ENCODE measurements at places on chromosomes 4 and X.
A peak's percentile ranks its signal among the peaks of the same experiment; 100 is the strongest.

DNA sequence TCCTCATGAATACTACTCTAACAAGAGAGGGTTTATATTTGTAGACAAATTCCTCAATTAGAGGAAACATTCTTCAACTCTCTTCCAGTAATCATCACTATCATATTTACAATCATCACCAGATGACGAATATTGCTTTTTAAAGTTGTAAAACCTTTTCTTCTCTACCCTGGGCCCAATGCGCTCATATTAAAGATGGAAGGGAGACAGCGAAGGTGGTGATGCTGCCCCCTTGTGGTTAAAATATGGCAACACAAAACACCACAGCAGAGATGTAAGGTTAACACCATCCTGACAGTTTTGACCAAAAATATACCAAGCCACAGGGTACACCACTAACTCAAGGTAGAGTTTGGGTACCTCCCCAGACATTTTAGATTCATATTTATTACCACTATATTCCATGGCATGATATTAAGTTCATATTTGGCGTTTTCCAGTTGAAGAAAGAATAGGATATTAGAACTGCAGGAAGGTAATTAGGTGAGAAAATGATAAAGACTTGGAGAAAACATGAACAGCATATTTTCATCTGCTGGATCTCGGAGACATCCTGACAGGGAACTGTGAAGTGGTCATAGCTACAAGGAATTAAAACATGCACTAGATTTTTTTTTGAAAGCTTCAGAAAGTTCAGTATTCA lies 72.8 kb downstream of the SLC9A7 start:
- DNase-seq = peak; percentile 42

- DNase-seq = no peak
Measured at GRCh38 chrX:18887825-18888212, 96.1 kb downstream of the PHKA2 start.

DNA sequence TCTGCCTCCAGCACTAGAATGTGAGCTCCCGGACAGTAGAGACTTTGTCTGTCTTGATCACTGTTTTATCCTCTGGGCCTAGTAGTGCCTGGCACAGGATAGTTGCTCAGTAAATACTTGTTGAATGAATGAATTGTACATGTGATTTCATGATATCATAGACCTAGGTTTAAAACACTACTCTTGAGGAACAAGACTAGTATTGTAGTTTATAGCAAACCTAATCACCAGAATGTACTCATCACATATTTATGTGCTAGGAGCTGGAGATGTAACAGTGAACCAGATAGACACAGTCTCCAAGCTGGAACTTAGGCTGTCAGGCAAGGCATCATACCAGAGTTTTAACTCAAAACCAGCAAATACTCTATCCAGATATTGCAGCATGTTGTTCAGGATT lies 23.5 kb downstream of the GAB3 start:
- no peak for DNase-seq

DNA sequence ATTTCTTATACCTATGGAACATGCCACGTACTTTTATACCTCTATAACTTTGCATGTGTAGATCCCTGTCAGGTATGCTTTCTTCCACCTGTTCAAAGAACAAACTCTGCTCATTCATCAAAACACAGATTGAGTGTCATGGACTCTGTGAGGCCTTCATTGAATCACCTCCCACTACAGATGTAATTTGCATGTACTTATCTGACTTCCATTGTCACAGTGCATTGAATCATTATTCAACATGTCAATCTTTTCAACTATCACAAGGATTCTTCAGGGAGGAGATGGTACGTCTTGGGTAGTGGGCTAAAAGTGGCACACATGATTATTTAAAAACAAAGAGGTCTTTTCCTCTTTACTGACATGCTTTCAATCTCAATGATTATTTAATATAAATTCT lies 24.1 kb downstream of the SPOCK3 start:
- no peak for DNase-seq

GRCh38 chr4:90121676-90122354 lies 5.4 kb upstream of the CCSER1 start:
- DNase-seq = no peak

DNA sequence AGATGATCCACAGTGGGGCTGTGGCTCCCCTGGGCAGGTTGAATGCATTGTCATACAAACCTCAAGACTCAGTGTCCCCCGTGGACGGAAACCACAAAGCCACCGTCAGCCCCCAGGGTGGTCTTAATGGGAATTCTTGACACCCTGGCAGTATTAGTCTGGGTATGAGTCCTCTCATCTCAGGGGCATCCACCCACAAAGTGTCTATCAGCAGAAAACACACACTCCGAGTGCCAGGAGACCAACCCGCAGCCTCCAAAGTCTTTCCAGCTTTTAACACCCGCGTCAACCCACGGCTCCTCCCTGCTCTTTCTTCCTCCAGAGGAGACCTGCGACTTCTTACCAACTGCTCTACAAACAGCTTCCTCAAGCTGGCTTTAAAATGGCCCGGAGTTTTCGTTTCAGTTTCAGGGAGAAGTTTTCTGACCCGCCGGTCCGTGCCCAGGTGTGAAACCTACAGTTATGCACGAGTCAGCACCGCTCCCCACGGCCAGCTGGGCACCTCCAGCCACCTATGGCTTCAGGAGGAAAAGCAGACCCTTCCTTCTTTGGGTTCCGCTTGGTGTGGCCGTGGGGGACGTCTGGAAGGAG lies 14.4 kb upstream of the ASMTL start:
- no peak for DNase-seq

- no peak for DNase-seq
Measured at GRCh38 chr4:108527723-108528122, 92.7 kb upstream of the RPL34 start.

GRCh38 chr4:71189471-71189870 lies 149.3 kb upstream of the SLC4A4 start:
- no peak for DNase-seq

- no peak for DNase-seq
Measured at GRCh38 chr4:169627307-169627706, 6.9 kb downstream of the CLCN3 start.

DNA sequence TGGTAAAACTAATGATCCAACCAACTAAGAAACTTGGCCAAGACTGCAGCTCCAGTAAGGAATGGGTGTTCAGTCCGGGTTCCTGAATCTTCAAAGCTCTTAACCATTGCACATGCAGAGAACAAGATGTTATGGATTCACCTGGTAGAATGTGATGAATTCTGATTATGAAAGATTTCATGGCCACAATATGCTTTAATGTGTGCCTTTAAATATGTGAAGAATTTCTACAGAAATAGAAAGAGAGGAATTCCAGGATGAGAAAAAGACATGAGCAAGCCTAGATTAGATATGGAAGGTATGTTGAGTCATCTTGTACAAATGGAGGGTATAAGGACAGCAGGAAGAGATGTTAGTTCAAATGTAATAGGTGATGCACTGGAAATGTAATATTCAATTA lies 472.2 kb upstream of the TENM3 start:
- no peak for DNase-seq

- DNase-seq = no peak
Measured at GRCh38 chr4:188254211-188254610, 115.0 kb downstream of the TRIML1 start.

DNA sequence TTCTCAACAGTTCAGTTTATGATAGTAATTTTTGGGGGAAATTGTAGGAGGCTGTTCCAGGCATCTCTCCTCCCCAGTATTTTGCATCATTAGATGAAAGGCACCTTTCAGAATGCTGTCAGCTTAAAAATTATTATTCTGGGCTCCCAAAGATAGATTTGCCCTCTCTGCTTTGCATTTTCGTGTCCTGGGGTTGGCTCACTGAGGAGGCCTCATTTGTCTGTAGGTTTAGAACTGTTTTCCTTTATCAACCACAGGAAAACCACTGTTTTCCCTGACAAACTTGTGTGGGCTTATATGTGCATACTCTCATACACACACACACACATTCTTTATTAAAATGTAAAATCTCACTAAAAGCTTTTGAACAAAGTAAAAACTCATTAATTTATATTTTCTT lies 197.2 kb upstream of the VCX3A start:
- no peak for DNase-seq

DNA sequence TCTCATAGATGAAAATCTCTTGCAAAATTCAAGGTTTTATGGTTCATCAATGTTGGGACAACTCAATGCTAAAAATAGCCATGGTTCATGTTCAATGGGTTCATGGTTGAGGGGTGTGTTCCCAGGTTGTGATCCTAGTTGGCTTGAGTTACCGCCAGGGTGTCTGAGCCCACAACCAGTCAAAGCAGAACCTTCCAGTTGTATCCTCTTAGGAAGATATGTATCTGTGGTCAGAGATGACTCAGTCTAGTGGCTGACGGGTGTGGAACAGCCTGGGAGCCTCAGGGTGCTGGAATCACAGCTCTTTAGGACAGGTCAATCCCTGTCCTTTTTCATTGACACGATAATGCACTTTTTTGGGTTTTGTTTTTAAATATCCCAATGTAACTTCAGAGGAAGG lies 192.3 kb upstream of the NR3C2 start:
- peak; percentile 55 for DNase-seq

DNA sequence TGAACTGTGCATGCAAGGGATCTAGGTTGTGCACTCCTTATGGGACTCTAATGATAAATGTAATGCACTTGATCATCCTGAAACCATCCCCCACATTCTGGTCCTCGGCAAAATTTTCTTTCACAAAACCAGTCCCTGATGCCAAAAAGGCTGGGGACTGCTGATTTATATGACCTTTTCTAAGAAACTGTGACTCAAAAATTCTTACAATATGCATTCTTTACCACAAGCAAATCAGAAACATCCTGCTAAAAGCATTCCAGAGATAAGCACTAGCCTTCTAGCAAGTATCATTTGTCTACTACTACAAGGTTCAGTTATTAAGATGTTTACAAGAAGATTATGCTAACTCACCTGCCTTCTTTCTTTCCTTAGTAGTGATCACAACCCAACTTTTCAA lies 166.5 kb upstream of the PCDH7 start:
- no peak for DNase-seq

DNA sequence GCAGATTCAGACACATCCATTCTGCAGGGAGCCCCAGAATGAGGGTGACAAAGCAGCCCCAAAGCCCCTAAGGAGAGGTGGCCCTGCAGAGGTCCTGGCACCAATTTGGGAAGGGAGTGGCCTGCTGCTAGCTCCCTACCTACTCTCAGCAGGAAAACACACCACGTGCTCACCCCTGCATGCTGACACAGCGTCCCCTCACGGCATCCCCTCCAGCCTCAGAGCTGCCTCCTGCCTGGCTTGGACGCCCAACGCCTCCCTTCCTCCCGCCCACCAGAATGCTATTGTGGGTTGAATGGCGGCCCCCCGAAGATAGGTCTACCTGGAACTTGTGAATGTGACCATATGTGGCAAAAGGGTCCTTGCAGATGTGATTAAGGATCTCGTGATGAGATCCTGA lies 28.8 kb downstream of the ZFYVE28 start:
- no peak for DNase-seq

- no peak for DNase-seq
Measured at GRCh38 chr4:142961866-142962265, 115.8 kb upstream of the INPP4B start.

DNA sequence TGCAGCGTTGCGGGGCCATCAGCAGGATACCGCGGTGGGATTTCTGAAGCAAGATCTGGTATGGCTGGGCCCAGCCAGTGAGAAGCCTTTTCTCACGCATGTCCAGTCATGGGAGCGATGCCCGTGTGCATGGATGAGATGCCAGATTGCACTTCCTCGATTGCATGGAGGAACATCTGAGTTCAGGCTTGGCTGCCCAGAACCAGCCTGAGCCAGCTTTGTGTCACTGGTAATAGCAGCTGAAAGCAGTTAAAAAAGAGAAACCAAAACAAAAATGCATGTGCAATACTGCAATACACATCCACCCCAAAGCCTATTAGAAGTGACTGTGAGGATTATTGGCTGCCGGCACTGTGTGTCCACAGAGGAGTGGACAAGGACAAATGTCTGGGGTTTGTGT lies 59.3 kb downstream of the PSAPL1 start:
- DNase-seq = no peak

GRCh38 chr4:52659722-52660261 lies 691 bp upstream of the USP46 start:
- DNase-seq = no peak

- no peak for DNase-seq
Measured at GRCh38 chr4:117077760-117078159, 7.6 kb downstream of the TRAM1L1 start.

DNA sequence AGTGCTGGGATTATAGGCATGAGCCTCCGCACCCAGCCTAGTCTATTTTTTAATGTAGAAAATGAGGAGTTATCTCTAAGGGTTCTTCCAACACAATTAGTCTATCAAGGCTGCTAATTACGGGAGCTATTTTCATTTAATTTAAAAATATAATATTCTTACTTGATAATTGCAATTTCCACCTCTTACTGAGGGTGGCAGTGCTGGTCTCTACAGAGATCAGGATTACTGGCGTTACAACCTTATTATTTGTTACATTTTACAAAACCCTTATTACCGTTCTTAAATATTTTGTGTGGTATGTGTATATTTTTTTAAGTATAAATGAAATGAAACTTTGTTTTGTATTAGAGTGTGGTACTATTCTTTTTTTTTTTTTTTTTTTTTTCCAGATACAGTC lies 17.6 kb upstream of the GK start:
- no peak for DNase-seq

DNA sequence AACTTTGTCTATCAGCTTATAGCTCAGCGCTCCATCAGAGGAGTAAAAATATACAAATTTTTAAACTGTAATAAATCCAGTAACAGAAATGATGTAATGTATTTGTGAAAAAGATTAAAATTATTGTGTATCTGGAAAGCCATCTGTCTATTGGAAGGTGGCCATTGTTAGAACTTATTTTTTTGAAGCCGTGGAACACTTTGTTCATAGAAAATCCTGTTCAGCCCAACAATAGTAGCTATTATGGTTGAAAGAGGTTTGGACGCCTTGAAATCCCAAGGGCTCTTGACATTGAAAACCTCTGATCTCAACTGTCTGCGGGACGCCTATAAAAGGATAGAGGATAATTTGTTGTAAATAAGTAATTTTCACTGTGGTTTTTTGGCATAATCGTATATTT lies 98.3 kb downstream of the RAPGEF2 start:
- DNase-seq = no peak

GRCh38 chrX:71617742-71618141 lies 569 bp downstream of the CXCR3 start:
- DNase-seq = no peak

DNA sequence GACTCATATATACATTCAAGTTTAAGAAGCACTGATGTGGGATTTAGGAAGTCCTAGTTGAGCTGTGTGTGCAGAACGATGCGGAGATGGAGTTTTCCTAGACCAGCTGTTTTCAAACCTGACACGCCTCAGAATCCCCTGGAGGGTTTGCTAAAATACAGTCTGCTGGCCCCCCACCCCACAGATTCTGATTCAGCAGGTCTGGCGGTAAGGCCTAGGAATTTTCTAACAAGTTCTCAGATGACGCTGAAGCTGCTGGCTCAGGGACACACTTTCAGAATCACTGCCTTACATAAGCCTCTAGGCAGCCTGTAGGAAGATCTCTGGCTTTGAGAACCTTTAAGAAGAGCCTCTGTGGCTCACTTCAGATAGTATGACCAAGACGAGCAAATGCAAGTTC lies 73.1 kb downstream of the PHEX start:
- DNase-seq = no peak

- DNase-seq = no peak
Measured at GRCh38 chr4:89156174-89156914, 45.0 kb downstream of the TIGD2 start.

- DNase-seq = no peak
Measured at GRCh38 chrX:100698551-100698950, 33.4 kb downstream of the SYTL4 start.

GRCh38 chr4:80062527-80062926 lies 10.5 kb downstream of the ANTXR2 start:
- DNase-seq = no peak
